ENCODE measurements at places on chromosomes 7 and 10.
A peak's percentile ranks its signal among the peaks of the same experiment; 100 is the strongest.

- DNase-seq, result peak; percentile 6
Measured at GRCh38 chr7:130491841-130492522, at the start of gene MEST. TSS of gene MEST (plus strand) at chr7:130492085. CDS start at chr7:130492314, 229 bp downstream.

DNA sequence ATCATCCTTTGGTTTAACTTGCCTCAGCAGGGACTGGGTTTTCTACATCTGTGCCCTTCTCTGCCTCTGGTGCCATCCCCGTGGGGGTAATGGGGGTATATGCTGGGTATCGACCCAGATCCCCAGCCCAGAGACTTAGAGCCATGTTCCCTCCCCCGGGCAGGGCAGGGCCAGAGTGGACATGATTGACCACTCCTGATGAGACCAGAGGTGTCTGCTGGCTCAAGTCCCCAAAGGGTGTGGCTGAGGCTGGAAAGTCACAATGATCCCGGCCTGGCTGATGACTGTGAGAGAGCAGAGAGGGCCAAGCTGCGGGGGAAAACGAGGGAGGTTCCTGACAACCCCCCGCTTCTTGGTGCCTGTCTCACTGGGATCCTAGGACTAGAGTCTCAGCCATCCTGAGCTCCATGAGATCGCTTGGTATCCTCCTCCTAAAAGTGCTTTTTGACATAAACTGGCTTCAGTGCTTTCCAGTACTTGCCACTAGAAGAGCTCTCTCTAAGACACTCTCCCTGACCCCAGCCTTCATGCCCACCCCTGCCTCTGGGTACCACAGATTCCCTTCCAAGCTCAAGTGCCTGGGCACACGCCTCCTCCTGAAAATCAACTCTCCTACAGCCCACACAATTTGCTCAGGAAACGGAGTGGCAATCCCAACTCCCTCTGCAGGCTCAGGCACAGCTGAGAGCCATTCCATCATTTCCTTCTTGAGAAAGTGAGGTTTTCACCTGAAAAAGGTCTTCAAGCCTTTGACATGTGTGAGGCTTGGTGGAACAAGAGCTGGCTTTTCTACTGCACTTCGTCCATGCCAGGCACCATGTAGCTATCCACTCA, 33.9 kb downstream of the DRGX start:
- no peak for DNase-seq

- DNase-seq, result no peak
Measured at GRCh38 chr7:54544527-54545240, 2.5 kb downstream of the VSTM2A start.

DNA sequence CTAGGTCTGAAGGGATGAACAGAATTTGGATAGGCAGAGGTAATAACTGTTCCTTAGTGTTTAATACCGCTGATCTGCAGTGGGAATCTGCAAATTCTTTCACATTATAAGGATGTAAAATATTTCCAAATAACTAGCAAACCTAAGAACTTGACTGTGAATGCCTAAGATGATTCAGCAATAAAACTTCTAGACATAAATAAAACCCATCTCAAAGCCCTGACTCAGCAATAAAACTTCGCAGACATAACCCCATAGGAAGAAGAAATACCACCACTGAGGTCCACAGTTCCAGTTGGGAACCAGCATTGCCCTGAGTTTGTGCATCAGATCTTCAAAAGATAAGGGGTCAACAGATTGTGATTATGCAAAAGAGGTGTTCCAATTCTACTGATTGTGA, 354.2 kb downstream of the GFRA1 start:
- no peak for DNase-seq

DNA sequence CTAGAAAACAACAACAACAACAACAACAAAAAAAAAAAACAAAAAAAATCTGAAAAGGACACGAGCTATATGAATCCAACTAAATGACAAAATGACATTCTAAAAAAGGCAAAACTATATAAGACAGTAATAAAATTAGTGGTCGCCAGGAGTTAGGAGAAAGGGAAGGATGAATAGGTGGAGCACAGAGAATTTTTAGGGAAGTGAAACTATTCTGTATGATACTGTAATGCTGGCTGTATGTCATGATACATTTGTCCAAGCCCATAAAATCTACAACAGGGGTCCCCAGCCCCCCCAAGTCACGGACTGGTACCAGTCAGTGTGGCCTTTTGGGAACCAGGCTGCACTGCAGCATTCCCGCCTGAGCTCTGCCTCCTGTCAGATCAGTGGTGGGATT, 2.8 kb upstream of the PUS7 start:
- DNase-seq, result no peak

- no peak for DNase-seq
Measured at GRCh38 chr10:93224005-93224779, 150.5 kb downstream of the CYP26A1 start.

DNA sequence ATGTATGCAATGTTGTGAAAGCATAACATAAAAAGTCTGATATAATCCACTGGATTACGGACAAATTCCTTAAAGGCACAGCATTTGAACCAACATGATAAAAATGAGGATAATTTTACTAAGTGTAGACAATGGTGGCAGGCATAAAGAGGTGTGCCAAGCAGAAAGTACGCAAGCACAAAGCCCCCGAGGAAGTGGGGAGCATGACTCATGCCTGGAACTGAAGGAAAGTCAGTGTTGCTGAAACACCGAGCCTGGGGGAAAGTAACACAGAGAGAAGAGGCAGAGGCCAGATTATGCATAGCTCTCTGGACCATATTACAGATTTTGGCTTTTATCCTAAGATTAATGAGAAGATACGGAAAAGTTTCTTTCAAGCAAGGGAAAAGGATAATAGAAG, 490.0 kb upstream of the PHF14 start:
- DNase-seq, result no peak

- DNase-seq, result no peak
Measured at GRCh38 chr7:66558660-66559465, 69.8 kb upstream of the KCTD7 start.

DNA sequence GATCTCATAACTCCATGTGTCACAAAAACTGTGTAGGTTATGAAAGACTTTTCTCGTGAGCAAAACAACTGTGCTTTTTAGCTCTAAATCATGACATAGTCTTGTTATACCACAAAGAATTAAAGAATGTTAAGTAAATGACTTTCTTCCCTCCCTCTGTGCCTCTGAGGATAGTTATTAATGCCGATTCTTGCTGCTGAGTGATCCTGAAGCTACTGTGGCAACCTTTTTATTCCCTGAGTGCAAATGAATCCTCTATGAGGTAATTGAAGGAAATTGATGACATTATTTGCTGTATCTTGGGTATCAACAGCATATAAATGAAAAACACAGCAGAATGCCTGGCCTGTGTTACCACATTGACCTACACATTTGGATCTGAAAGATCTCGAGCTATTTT, 142.2 kb upstream of the HDAC9 start:
- no peak for DNase-seq

DNA sequence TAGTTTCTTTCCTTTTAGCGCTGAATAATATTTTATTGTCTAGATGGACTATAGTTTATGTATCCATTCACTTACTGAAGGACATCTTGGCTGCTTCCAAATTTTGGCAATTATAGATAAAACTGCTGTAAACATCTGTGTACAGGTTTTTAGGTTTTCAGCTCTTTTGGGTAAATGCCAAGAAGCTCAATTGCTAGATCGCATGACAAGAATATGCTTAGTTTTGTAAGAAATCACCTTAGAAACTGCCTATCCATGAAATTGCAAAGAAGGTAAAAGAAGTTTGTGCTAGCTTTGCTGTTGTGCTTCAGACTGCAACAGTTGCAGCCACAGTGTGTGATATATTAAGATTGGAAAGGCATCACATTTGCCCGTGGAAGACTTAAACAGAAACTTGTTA, 103.2 kb upstream of the TNS3 start:
- DNase-seq, result no peak

- DNase-seq, result no peak
Measured at GRCh38 chr10:121159670-121160069, 308.5 kb downstream of the WDR11 start.

DNA sequence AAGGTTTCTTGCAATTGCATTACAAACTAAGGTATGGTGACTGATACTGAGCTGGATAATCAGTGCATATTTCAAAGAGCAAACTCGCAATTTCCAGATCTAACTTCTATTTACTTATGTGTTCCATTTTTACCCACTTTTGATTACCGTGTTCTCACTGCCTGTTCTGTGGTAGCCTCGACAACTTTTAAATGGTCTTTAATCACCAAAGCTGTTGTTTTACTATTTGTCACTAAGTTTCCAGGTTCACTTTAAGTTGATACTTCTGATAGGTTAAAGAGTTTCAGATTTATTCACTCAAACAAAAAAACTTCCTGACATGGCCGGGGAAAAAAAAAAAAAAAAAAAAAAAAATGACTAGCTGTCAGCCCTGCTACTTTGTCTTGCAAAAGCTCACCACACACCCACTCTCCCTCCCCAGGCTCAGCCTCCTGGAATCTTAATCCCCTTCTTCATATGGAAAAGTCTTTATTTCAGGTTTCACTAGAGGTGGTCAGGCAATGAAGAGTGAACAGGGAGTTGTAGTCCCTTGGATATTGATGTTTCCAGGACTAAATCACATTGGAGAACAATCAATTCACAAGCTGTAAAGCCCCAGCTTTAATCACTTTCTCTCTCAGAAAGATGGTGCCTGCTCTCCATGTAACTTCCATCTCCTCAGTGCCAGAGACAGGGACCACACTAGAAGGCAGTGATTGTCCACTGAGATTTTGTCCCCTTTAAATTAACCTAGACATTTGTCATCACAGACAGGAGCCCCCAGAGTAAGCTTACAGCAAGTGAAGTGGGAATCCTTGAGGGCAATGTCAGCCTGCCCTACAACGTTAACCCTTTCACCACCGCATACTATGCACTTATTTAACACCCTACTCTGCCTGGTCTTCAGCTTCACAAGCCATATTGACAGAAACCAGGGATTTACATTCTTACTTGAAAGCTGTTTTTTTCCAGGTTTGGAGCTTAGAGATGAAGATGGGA, 749.1 kb upstream of the SORCS1 start:
- DNase-seq, result no peak

GRCh38 chr7:150801242-150801945, 825 bp downstream of the TMEM176A start:
- DNase-seq, result no peak

DNA sequence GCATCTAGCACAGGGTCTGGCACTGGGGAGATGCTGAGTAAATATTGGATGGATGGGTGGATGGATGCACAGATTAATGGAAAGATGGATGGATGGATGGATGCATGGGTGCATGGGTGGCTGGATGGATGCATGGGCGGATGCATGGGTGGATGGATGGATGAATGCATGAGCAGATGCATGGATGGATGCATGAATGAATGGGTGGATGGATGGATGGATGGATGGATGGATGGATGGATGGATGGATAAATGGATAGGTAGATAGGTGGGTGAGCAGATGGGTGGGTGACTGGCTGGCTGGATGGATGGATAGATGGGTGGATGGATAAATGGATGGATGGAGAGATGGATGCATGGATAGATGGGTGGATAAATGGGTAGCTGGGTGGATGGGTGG, 5.7 kb downstream of the PAX4 start:
- no peak for DNase-seq

Data from stimulated activated CD4-positive, alpha-beta T cell treated with anti-CD3 and anti-CD28 coated beads, Interleukin-4, amount 100 ng/mL, for 1 hour (primary cell).